ENCODE measurements at places on chromosomes 12 and 14.

DNA sequence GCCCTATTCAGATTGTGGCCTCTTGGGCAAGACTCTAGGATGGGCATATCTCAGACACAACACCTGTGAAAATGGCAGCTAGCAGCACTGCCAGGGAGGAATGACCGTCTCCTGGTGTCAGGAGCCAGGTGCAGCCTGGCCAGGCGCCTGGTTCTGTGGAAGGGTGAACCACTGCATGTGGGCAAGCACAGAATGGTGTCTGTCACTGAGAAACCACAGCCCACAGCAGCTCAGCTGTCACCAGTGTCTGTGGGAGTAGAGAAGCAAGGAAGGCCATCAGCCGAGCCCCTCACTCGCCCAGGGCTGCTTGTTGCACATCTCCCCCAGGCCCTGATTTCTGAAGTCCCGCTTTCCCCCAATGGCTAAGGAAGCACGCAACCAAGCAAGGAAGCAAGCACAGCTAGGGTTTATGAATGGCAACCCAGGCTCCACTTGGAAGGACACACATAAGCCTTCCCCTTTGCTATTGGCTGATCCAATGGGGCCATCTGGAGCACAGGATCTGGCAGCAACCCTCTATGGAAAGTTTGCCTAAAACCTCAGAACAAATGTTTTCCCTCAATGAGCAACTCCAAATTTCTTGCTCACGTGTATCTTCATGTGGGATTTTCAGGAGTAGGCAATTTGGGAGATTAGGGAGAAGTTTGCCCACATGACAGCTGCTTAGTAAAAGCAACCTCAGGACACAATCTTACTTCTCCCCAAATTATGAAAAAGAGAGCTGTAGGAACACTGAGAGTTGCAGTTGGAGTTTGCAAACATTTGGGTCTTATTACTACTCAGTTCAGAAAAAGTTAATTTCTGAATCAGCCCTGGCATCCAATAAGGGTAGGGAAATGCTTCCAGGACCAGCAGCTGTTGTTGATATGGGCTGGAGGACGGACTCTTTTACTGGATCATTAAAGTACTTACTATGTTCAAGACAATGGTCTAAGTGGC, 44.7 kb downstream of the GPHB5 start:
- no peak for DNase-seq

DNA sequence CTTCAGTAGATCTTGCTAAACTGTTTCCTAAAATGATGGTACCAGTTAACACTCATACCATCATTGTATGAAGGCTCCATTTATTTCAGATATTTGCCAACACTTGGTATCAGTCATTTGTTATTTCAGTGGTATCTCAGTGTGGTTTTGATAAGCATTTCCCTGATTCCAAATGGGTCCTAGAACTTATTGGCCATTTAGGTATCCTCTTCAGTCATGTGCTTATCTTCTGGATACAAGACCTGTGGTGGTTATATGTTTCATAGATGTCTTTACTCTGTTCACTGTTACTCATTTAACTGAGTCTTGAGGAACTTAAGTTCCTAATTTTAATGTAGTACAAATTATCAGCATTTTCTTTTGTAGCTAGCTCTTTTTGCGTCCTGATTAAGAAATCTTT, 13.5 kb downstream of the SINHCAF start:
- DNase-seq: no peak

GRCh38 chr12:11929714-11930113, 141.0 kb upstream of the BCL2L14 start:
- no peak for DNase-seq

GRCh38 chr14:104559804-104560585, 19.6 kb upstream of the C14orf180 start:
- no peak for DNase-seq

DNA sequence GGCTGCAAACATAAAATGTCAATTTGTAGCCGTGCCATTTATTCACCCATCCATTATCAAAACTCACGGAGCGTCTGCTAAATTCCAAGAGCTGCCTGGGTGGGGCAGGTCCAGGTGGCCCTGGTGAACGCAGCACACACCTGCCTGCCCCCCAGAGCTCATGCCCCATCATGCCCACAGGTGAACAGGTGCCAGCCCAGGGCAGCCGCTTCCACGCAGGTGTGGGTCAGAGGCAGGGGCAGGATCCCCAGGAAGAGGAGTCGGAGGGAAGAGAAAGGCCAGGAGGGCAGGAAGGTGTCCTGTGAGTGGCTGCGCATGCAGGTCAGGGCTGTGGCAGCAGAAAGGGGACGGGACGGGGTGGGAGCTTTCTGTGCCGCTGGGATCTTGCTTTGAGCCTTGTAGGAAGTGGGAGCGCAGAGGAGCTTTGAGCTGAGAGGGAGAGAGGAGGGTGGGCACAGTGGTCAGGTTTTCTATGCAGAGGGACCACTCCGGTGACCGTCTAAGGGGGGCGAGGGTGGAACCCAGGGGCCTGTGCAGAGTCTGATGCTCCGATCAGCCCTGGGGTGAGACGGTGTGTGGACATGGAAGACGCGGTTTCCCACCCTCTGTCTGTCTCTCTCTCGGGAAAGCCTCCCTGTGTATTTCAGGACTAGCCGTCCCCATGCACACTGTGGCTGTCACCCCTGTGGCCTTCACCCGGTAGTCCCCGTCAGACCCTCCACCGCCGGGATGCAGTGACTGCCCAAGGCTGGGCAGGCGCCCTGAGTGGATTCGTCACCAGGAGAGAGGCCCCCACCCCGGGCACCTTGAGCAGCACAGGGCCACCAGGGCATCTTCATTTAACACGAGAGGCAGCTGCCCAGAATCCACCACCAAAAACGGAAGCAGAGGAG, 26.7 kb downstream of the GALNT9 start:
- no peak for DNase-seq

DNA sequence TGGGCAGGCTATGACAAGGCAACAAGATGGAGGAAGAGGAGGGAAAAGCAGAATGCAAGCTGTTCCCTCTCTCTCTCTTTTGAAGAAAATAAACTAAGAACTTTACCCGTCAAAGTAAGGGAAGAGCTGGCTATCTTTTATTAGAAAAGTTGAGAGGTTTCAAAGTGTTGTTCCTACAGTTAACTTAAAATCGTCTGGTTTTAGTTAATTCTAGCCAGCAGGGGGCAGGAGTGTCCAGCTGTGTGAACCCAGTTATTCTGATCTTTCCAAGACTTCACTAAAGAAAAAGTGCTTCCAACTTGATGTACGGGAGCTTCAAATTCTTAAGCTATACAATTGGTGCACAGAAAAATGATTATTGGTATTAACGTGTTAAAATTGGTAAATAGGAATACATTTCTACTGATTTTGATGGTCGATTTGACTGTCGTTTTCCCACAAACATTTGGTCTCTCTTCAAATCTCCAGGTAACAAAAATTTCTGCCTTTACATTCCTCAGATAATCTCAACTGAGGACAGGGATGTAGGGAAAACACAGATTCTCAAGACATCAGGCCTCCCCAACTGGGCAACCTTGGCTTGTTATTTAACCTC, 28.4 kb upstream of the MON2 start:
- DNase-seq: peak; percentile 47

- DNase-seq: no peak
These were observed 65.8 kb downstream of the ITPK1 start for GRCh38 chr14:93049867-93050331.

DNA sequence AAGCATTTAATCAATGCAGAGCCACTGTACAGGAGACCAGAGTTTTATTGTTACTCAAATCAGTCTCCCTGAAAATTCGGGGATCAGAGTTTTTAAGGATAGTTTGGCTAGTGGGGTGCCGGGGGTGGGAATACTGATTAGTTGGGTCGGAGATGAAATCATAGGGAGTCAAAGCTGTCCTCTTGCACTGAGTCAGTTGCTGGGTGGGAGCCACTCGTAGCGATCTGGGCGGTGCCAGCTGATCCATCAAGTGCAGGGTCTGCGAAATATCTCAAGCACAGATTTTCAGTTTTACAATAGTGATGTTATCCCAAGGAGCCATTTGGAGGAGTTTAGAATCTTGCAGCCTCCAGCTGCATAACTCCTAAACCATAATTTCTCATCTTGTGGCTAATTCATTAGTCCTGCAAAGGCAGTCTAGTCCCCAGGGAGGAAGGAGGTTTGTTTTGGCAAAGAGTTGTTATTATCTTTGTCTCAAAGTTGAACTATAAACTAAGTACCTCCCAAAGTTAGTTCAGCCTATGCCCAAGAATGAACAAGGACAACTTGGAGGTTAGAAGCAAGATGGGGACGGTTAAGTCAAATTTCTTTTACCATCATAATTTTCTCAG, 169.4 kb upstream of the PLEKHG7 start:
- no peak for DNase-seq

GRCh38 chr12:57091638-57092528, 3.0 kb downstream of the NAB2 start:
- DNase-seq: no peak

GRCh38 chr12:6779708-6780432, 7.5 kb downstream of the LAG3 start:
- DNase-seq: no peak

GRCh38 chr12:69570545-69571399, 14.5 kb upstream of the CCT2 start:
- DNase-seq: peak; percentile 70

GRCh38 chr12:79063258-79063657, 198.7 kb downstream of the SYT1 start:
- no peak for DNase-seq

GRCh38 chr12:46455648-46456352, 83.2 kb upstream of the SLC38A2 start:
- DNase-seq: peak; percentile 13

DNA sequence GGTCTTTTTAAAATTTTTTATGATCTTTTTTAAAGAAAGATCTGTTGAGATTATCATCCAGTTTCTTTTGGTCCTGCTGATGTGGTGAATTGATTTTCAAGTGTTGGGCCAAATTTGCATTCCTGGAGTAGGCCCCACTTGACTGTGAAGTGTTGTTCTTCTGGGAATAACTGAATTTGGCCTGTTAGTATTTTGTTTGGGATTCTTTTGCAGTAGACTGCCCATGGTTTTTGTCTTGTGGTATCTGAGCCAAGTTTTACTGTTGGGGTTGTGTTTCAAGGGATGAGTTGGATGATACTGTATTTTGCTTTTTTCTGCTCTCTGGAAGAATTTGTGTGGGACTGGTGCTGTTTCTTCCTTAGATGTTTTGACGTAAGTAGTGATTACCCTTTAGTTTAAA, 4.0 kb upstream of the SYCP3 start:
- no peak for DNase-seq

- DNase-seq: no peak
These were observed 68.3 kb upstream of the TUNAR start for GRCh38 chr14:95808371-95808770.

DNA sequence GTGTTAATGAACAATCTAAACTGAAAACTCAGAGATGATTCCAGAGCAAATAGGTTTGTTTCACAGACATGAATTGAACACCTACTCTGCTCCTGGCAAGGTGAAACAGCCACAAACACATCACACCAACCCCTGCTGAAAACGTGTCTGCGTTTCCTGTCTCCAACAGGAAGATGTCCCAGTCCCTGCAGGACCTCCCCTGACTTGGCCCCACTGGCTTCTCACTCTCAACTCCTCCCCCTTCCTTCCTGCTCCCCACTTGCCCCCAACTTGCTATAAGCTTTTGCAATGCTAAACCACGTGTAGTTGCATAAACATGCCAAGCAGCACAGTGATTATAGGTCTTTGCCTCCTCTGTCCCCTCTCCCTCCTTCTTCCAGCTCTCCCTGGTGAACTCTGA, 567.6 kb downstream of the BCL11B start:
- no peak for DNase-seq

DNA sequence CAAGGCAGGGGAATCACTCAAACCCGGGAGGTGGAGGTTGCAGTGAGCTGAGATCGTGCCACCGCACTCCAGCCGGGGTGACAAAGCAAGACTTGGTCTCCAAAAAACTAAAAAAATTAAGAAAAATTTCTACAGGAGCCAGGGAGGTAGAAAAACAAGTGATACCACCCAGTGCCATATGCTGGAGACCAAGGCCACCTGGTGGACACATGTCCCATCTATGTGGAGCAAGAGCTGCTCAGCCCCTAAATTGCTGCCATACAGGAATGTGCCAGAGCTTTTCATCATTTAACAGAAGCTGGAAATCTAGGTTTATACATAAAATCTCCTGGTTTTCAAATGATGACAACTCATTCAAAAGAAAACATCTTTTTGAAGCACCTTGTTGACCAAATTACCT, 61.4 kb upstream of the ELK3 start:
- no peak for DNase-seq

GRCh38 chr12:108462686-108463085, 52.4 kb upstream of the FICD start:
- no peak for DNase-seq

- no peak for DNase-seq
These were observed 18.4 kb downstream of the SLC2A3 start for GRCh38 chr12:7917392-7918267.

- DNase-seq: no peak
These were observed 80.8 kb downstream of the PAPOLA start for GRCh38 chr14:96582995-96583394.

All from SK-N-DZ (cell line).